Glutamatergic neuron (in vitro differentiated cells): ENCODE measurements at places on chromosomes 3 and 15. TPM values are rescaled to one million over a fixed set of nuclear protein-coding genes. Genes with fewer than 3 reads are reported as not detected.

DNA sequence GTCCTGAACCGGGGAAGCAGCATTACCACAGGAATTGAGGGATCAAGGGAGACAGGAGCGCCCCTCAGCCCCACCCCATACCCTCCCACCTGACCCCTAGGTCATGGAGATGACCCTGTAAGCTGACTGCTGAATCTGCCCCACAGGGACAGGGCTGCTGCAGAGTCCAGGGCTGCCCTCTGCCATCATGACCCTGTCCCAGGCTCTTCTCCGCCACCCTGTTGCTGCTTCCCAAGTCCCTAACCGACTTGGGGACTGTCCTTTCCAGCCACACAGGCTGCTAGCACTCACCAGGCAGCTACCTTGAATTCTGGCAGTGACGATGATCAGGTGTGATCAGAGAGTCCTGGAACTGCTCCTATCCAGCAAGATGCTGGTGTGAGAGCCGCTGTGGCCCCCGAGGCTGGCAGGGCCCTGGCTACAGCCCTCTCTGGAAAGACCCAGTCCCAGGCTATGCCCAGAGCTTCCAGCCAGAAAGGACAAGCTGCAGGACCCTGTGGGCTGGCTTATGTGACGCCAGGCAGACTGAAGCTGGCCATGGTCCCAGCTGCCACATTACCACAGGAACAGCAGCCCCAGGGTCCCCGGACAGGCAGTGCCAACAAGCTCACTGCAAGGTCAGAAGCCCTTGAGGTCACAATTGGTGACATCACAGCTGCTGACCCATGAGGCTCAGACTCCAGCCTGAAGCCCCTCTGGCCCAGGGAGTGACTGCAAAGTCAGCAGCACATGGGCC, at the start of gene C3orf22:
Gene C3orf22, minus strand, starts transcription at position 597 of the 736 bp plus-strand sequence. CDS start 5,542 bp downstream, outside the sequence.
- peak; percentile 30 for DNase-seq

- DNase-seq, result peak; percentile 83
These were observed 107.0 kb downstream of the IQSEC1 start for GRCh38 chr3:12965999-12966846.

DNA sequence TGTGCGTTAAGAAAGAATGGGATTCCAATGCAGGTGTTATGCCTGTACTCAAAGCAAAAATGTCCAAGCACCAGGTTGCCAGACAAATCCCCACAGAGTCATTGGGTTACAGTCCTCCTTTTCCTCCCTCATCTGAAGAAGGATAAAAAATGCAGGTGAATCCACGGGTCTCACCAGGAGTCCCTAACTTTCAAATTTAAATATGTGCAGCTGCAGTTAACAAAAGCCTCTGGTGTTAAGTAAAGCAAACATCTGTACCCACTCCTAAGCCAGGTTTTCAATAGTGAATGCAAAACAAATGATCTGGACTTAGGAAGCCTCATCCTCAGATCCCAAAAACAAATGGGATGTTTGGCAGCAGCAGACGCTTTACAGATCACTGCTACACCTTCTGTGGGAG, 70.4 kb upstream of the SETMAR start:
- no peak for DNase-seq

- no peak for DNase-seq
These were observed 212.0 kb upstream of the PPP2R3A start for GRCh38 chr3:135753506-135753905.

- DNase-seq, result no peak
These were observed 15.9 kb upstream of the STAB1 start for GRCh38 chr3:52479037-52479876.

GRCh38 chr3:193598202-193598601, 5.2 kb downstream of the OPA1 start:
- DNase-seq, result no peak

GRCh38 chr3:195307711-195308110, 36.8 kb upstream of the XXYLT1 start:
- no peak for DNase-seq

- DNase-seq, result peak; percentile 34
These were observed 365.8 kb upstream of the RGMA start for GRCh38 chr15:93454788-93455187.

- no peak for DNase-seq
These were observed 61.9 kb downstream of the SERP1 start for GRCh38 chr3:150484410-150484809.

- DNase-seq, result no peak
These were observed 58.9 kb downstream of the SLMAP start for GRCh38 chr3:57815036-57815435.

Gene GABRG3
- 1.3 TPM for total RNA-seq

Gene CTXND1
- 0.39 TPM for total RNA-seq
